ENCODE measurements at places on chromosomes 11 and 22.
A peak's percentile ranks its signal among the peaks of the same experiment; 100 is the strongest.

- DNase-seq, result peak; percentile 62
Measured at GRCh38 chr11:35006389-35007128, 90.1 kb downstream of the PDHX start.

GRCh38 chr11:95230810-95231126 lies 234 bp downstream of the SESN3 start:
- no peak for DNase-seq

GRCh38 chr11:112977755-112978154 lies 16.5 kb downstream of the NCAM1 start:
- DNase-seq, result no peak

GRCh38 chr11:536841-537621 lies at the start of gene LRRC56:
TSS of gene LRRC56 (plus strand) at chr11:537527. CDS start at chr11:540685, 3,158 bp downstream.
- peak; percentile 98 for DNase-seq

DNA sequence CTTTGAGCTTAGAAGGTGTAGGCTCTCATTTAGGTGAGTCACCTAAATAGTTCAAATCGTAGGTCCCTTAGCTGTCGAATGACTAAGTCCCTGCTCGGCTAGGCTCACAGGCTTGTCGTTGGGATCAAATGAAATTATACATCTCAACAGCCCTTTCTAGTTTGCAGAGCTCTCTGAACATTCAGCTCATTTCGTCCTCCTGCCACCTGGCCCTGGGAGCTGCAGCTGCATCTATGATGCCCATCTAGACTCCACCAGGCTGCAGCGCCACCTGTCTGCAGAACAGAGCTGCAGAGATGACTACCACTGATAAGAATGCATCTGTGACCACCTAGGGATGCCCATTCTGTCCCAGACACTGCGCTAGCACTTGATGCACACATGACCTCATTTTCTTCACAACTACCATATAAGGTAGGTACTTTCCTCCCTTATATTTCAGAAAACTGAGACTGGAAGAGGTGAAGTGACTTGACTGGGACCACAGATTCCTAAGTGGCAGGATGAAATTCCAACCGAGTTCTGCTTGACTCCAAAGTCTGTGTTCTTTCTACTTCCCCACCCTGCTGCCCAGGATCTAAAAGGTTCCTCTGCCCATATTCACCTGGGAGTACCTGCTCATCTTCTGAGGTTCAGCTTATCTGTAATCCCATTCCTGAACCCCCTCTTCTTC lies 141.1 kb upstream of the NARS2 start:
- DNase-seq, result peak; percentile 59

DNA sequence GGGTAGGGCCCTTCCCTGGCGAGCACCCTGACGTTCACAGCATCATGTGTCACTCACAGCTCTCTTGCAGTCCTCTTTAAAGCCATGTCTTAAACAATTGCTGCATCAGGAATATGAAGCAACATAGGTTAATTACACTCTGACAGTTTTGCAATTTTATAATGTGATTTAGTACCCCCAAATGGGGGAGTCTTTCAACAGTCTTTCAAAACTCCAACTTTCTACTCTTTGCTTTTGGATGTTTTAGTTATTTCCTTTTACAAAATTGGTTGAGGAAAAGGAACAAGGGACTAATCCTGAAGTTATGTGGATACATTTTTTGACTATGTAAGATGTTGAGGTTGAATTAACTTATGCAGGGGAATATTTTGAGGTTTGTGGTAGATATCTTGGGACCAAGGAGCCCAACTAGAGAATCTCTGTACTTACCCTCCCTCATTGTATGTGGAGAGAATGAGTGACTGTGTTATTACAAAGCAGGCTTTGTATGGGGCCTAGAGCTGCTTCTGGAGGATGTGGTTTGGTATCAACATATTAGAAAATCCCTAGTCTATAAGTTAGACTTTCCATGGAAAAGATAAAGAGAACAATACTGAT lies at the start of gene MMP8:
MMP8 (minus strand) TSS at position 51 of the 597 bp plus-strand sequence. CDS start 99 bp downstream, outside the sequence.
- DNase-seq, result no peak

GRCh38 chr22:20579273-20580120 lies 72.1 kb downstream of the MED15 start:
- DNase-seq, result no peak

GRCh38 chr11:2539371-2540222 lies 94.8 kb downstream of the KCNQ1 start:
- DNase-seq, result no peak

- DNase-seq, result peak; percentile 76
Measured at GRCh38 chr11:117817368-117818040, 7.0 kb downstream of the FXYD2 start.

DNA sequence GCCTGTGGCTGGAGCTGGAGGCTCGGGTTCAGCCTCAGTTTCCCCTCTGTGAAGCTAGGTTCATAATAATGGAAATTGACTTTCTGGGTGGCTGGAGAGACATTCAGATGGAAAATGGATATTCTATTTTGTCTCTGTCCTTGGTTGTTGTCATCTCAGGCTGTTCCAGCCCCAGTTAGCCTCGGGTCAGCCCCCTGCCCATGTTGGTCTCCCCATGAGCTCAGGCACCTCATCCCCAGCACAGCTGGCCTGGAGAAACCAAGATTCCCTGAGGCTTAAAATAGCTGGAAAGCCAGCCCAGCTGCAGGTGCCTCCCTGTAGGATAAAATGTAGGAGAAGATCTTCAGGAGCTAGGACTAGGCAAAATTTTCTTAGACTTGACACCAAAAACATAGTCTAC lies 129.5 kb downstream of the MED15 start:
- no peak for DNase-seq

- DNase-seq, result no peak
Measured at GRCh38 chr11:127639916-127640315, 639.3 kb upstream of the KIRREL3 start.

DNA sequence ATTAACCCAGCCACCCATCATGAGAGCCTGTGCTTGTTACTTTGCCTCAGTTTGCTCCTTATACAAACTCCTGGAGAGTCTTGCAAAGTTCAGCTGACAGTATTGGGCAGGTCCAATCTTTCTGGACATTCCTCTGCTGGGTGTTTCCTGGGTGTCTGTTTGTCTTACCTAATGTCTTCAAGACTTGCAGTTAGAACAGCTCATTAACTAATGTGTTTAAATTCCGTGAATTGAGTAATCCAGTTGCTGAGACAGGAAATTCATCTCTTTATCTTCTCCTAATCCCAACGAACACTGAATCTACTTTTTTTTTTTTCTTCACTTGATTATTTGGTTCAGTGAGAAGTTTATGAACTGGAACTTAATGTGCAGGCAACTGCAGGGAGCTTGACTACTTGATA lies 20.6 kb downstream of the BCO2 start:
- DNase-seq, result no peak

GRCh38 chr22:48755059-48755949 lies 1072.4 kb downstream of the BRD1 start:
- peak; percentile 23 for DNase-seq

DNA sequence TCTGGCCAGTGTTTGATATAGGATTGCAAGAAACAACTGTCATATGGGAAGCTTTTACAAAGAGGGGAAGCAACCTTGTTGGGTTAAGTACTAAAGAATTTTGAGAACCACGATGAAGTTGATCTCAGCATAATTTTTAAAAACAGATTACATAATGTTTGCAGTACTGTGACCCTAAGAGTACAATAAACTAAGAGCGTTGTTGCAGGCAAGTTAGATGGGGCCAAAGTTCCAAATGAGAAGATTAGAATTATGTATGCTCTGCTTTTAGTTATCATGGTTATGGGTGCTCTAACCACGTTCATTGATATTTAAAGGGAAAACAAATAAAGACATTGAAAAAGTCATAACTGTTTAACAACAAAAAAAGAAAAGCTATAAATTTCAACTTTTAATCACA lies 177.5 kb downstream of the CNTN5 start:
- no peak for DNase-seq

DNA sequence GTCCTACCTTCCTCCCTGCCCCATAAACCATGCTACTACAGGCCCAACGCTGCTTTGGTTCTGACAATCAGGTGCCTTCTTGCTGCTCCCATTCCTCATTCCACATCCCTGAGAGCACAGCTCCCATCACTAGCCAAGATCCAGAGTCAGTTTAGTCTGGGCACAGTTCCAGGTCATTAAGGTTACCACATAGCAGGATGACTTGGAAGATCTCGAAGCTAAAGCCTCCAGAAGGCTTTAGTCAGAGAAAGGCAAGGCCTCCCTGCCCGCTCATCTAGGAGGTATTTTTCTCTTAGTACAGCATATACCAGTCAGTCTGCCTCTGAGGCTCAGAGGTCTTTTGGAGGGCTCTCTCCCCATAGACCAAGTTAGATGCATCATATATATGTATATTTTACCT lies 30.3 kb downstream of the TRIM66 start:
- DNase-seq, result no peak

DNA sequence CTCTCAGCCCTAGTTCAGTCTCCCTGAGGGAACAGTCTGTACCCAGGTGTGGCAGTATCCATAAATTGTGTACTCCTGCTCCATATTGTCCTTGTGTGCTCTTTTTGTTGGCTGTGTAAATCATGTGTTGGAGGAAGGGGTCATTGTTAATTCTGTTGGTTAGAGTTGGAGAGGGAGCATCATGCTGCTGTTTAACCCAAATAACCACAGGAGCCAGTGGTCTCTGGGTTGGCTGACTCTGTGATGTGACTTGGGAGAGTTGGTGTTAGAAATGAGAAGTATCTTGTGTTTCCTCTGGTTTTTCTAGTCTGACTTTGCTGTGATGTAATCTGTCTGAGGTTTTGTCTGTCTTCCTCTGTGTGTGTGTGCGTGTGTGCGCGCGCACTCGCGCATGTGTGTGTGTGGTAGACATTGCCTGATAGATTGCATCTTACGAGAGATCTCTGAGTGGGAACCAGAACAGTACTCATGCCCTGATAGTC lies 30.5 kb downstream of the CTNND1 start:
- DNase-seq, result peak; percentile 86

GRCh38 chr11:132049205-132049604 lies 678.8 kb downstream of the NTM start:
- DNase-seq, result no peak

GRCh38 chr11:19055016-19055415 lies 5.5 kb downstream of the MRGPRX2 start:
- DNase-seq, result no peak

GRCh38 chr11:83063073-83063754 lies 8.5 kb downstream of the RAB30 start:
- peak; percentile 56 for DNase-seq

DNA sequence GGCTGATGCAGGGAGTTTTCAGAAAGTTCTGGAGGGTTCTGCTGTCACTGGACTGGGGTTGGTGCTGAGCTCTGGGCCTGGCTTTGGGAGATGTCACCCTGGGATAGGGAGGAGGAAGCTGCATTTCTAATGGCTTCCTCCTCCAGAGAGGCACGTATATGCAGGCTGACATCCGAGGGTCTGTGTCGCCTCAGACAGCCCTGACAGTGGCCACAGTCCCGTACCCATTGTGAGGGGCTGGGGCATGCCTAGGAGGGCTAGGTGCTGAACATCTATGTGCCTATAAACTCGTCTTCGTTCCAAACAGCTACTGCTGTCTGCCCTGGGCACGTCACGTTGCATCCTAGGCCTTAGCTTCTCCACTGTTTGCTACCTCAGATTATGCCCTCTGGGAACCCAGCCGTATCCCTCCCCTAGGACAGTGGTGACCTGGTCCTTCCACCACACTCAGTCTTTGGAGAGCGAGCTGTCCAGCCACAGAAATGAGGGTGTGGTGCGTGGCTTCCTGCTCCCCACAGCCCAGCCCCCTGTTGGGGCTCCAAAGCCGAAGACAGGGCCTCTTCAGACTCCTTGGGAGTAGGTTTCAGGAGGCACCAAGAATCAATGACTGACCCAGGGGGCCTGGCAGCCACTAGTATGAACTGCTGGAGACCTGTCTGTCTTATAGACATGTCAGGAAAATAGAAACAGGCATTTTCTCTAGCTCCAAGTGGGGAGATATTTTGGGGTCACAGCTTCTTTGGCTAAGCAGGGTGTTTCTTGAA lies 26.4 kb downstream of the ADAMTS15 start:
- peak; percentile 18 for DNase-seq

DNA sequence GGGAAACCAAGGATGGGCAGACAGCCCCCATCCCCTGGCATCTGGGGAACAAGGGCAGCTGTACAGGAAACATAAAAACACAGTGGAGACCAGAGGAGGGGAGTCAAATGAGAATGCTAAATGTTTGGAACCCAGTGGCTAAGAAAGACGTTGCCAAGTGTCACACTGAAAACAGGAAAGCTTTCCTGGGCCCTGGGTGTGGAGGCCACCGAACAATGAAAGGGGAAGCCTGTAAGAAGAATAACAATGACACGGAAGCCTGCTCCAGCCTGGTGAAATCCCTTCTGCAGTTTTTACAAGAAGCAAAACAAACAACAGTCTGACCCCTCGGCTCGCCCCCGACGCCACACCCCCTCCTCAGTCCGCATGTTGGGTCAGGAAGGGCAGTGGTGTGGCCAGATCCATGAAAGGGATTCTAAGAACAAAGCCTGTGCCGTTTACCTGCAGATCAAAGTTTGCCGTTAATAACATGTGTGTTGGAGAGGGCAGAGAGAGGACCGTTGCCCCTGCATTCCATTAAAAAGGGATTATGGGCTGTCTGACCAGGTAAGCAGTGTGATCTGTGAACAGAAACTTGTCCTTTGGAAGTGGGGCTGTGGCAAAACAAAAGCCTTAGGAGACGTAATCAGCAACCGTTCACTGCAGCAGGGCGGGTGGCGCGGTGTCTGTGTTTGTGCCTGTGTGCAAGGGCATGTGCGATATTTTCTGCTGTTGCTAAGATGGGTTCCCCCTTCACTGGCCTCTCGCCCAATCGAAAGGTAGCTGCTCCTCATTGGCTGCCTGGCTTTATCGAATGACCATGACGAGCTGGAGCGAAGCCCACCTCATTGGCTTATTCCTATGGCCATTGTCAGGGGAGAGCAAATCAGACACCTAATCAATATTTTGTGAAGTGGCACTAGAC lies 113.7 kb upstream of the BLID start:
- DNase-seq, result no peak

DNA sequence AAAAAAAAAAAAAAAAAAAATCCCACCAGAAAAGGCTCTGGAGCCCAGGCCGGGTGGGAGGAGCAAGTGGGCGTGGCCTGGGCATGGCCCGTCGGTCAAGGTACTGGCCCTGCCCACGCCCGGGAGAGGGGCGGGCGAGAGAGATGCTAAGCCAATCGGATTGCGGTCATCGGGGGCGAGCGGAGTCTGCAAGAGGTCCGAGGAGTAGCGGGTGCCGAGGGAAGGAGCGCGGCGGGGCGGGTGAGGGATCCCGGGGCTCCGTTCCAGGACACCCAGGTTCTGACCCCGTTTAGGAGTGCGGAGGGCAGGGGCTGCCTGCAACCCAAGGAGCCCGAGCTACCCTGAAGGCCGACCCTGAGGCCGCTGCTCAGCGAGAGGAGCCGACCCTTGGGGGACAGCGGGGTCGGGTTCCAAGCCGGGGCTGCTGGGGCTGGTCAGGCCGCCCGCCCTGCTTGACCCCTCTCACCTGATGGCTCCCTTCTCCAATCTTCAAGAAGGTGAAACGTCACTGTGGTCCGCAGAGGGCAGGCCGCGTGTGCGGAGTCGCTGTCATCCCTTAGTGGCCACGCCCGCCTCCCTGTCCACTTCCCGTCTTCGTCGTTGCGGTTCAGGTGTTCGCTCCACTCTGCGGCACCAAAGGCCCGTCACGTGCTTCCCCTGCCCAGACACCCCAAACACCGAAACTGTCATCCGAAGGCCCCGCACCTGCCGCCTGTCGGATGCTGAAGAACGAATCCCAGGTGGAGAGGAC lies 11.1 kb upstream of the TAB1 start:
- DNase-seq, result peak; percentile 90

GRCh38 chr11:58616594-58616993 lies 5.9 kb upstream of the CNTF start:
- DNase-seq, result no peak

Data from GM13976 (cell line).